AML-193 (cell line): ENCODE measurements at places on chromosomes 12 and 14.
A peak's percentile ranks its signal among the peaks of the same experiment; 100 is the strongest.

DNA sequence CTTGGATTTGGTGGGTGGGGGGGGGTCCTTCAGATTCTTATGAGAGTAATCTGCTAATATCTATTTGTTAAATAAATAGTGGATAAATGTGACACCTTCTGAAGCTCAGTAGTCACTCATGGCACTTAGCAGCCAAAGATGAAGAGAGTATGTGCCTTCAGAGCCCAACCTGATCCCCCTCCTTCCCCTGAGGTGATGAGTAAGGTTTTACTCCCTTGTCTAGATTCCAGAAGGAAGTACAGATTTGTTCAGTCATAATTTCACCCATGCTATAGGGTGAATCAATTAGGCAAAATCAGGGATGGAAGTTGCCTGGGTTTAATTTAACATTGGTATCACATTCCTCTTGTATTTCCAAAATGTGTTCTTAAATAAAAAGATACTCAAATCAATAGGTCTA lies 340.3 kb upstream of the ATP2B1 start:
- DNase-seq, result no peak

- DNase-seq, result no peak
These were observed 307.4 kb downstream of the NUAK1 start for GRCh38 chr12:105831372-105831771.

GRCh38 chr12:47903927-47904712 lies 674 bp downstream of the VDR start:
- DNase-seq, result peak; percentile 68

DNA sequence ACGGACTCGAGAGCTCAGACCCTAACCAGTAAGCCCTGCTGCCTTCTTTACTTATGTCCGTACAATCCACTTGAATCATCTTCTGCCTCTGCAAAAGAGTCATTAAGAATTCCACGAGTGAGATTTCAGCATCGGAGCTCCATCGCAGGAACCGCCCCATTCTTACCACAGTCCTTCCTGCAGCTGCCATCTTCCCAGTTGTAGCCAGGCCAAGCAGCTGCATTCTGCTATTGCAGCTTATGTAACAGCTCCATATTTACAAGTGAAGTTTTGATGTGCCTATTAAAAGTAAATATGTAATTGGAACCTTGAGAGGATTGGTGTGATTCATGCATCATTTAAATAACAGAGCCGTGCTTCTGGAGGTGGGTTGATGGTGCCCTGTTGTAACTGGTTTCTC lies 157.4 kb downstream of the KICS2 start:
- DNase-seq, result no peak

DNA sequence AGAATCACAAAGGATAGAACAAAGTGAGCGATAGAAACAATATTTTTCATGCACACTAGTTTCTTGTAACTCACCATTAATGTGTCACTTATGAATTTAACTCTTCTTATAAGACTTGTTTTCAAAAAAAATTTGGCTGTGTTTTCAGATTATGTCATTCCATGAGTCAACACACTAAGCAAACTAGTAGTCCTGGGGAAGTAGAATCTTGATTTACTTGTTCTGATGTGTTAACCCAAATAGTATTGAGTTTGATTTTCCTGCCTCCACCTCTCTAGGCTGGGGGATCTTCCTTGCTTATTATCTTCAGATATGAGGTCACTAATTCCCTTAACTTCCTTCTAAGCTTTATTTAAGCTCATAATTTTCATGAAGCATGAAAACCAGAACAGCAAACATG lies 151.0 kb upstream of the SEL1L start:
- DNase-seq, result no peak

DNA sequence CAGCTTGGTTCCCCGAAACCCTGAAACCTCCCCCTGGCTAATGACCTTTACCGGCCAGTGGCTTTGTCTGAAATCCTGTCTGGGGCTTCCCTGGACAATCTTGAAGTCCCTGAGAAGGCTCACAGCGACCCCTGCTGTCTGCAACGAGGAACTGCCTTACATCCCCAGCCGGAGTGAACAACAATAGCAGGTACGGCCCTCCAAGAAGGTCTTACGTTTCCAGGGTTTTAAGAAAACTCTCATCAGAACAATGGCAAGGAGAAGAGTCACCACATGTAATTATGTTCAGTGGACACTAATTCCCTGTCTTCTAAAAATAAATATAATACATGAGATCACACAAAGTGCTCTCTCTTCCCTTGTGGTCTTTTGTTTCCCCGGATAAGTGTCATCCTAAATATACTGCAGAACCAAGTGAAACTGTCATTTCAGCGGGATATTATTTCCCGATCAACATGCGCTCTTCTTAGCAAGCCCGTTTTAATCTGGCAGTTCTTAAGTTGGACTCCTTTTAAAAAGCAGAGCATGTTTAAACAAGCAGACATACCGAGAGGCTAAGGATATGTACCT lies 53.3 kb downstream of the RBM19 start:
- DNase-seq, result peak; percentile 26

GRCh38 chr14:24378981-24379906 lies 11.3 kb downstream of the NFATC4 start:
- DNase-seq, result no peak

- DNase-seq, result no peak
These were observed 337 bp downstream of the KRT74 start for GRCh38 chr12:52573306-52573705.

- DNase-seq, result no peak
These were observed 156.5 kb upstream of the DCN start for GRCh38 chr12:91339106-91339505.

DNA sequence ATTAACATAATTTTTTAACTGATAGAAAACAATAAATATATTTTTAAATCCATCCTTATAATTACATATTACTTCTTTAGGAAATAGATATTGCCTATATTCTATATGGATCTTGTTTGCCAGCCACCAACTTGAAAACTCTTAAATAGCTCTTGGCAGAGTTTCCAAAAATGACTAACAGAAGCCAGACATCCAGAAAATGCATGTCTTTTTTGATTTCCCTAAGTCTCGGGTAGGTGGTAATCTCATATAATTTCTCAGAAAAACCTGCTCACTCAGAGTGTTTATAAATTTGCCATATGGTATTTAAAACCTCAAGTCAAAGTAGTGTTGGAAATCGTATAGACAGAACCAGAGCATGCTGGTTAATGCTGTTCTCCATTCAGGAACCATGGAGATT lies 360.4 kb upstream of the FOXG1 start:
- DNase-seq, result no peak

DNA sequence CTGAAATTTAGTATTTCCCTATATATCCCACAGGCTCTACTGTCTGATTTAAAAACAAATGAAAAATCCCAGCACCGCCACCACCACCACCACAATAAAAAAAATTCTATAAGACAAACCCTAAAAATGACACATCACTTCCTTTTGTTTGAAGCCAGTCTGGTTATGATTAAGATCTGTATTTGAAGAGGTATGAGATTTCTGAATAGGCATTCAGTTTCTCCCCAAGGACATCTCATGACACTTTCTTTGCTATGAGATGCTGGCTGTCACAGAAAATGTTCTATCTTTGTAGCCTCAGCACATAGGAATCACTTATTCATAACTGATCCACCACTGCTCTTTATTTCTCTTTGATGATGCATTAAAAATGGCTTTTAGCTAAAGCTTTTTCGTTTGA lies 1071.0 kb downstream of the SLC6A15 start:
- no peak for DNase-seq

GRCh38 chr12:47835831-47836155 lies 16.1 kb upstream of the HDAC7 start:
- DNase-seq, result no peak

DNA sequence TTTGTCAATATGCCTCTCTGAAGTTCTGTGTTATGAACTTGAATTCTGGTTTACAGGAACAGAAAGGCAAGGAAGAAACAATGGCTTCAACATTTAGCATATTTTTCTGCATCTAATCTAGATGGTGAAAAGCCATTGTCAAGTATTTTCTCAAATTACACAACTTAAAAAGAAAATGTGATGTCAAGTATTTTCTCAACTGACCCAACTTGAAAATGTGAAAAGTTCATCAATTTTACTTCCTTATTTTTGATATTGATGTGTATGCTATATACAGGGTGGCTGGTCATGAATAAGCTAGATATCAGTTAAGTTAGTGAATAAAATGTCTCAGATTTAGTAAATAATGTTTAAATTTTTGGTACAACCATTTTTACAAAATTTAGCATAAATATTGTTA lies 196.7 kb downstream of the ALX1 start:
- DNase-seq, result peak; percentile 8

- DNase-seq, result no peak
These were observed 17.7 kb downstream of the C12orf75 start for GRCh38 chr12:105348142-105348541.

DNA sequence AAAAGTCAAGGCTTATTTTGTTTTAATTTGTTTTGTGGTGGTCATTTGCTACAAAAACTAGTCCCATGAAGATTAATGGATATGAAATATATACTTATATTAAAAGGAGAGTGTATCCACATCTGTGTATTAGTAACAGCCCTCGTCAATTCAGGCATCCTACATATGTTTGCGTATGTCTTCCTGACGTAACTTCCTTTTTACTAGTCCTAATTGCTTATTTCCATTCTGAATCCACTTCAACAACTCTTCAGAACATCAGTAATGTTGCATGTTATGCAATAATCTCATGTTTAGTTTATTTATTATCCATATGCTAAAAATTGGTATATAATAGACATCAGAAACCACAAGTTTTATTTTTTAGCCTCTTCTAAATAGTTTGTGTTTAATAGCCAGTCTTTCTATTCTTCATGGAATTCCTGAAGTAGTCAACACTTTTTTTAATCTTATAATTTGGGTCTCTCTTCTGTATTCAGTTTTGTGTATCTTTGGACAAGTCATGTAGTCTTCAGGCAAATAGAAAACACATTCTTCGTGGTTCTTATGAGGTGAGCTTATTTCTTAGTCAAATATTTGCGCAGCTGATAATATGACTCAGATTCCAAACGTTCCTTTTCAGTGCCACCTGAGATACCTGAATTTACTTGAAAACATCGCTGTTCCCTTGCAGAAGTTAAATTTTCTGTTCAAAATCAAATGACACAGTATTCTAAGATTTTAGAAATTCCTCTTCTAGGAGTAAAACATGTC lies 268.6 kb downstream of the CCDC59 start:
- no peak for DNase-seq

DNA sequence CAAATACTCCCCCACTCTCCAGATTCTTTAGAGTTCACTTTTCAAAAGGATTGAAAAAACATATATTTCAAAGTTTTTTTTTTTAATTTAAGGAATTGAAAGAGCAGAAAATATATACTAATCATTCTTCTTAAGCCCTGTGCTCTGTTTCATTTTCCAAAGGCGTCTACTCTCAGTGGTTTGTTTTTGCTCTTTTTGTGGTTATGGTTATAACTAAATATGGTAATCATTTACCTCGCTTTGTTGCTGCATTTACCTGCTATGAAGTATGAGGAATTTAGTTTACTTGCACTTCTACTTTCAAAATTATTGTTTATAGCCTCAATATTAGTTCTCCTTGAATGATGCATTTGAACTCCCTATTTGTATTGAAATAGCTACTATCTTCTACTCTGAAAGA lies 55.9 kb upstream of the LRRK2 start:
- DNase-seq, result no peak

DNA sequence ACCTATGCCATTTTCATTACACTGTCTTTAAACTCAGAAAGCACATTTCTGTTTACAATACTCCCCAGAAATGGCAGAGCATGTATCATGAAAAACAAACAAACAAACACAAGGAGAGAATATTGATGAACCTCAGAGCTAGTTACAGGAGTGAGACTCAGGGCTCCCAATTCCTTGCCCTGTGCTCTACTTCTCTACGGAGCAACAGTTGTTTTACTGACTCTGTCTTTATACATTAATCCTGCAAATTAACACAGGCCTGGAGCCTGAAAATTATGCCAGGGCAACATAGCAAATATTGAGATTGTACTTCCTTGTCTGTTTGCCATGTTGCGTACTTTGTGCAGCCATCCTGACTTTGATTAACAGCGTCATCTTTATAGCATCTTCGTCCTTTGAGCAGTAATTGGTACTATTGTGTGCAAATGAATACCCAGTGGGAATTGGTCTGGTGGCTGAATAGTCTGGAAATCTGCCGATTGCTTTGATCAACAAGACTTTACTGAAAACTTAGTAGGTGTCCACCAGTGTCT lies 15.2 kb upstream of the AKAP6 start:
- no peak for DNase-seq

GRCh38 chr12:91239481-91239880 lies 56.9 kb upstream of the DCN start:
- no peak for DNase-seq

GRCh38 chr12:121628037-121628436 lies 1.7 kb downstream of the ORAI1 start:
- DNase-seq, result no peak

- DNase-seq, result peak; percentile 16
These were observed 906 bp downstream of the LARP4 start for GRCh38 chr12:50401500-50402081.

- no peak for DNase-seq
These were observed 83.2 kb upstream of the HMGA2 start for GRCh38 chr12:65740873-65741600.
